ENCODE measurements at places on chromosomes 3 and 15. TPM values are rescaled to one million over a fixed set of nuclear protein-coding genes. Genes with fewer than 3 reads are reported as not detected.
A peak's percentile ranks its signal among the peaks of the same experiment; 100 is the strongest.

DNA sequence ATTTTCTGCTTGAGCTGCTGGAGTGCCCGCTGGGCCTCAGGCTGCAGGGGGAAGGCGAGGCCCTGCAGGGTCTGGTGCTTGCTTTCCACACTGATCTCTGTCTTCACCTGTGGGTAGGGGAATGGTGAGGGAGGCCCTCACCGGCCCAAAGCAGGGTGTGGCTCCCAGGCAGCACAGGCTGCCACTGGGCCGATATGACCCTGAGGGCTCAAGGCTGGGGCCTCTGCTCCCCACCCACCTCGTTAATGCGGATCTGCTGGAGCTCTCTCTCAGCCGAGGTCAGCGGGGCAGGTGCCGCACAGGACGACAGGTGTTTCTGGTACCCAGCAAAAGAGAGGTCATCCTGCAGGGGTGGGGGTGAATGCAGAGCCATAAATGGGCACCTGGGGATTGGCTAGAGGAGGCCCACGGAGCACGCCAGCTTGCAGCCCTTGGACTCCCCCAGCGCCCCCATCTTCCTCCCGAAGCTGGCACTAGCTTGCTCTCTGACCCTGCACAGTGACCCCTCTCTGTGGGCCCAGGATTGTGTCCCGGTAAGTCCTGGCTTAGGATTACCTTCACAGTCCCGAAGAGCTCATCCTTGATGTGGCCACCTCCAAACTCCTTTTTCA, 5.5 kb upstream of the TLR9 start:
- no peak for DNase-seq

- DNase-seq, result peak; percentile 70
These were observed 225.5 kb upstream of the IL12A start for GRCh38 chr3:159763011-159763601.

DNA sequence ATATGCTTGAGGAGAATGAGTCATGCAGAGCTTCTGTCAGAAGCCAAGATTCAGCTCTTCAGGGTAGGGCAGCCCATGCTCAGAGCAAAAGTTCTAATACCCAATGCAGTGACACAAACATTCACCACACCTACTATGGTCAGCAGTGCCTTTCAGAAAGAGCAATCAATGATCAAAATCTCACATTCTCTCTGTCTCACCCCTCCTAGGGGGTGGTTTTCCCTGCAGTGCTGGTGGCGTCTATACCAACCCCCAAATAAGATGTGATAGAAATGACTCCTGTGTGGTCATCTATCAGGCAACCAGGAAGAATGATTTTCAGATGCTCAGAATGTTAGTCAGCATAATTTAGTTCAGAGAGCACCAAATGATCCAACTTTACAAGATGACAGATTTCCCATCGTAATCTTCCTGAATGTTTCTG, 385.3 kb downstream of the NTRK3 start:
- DNase-seq, result no peak

DNA sequence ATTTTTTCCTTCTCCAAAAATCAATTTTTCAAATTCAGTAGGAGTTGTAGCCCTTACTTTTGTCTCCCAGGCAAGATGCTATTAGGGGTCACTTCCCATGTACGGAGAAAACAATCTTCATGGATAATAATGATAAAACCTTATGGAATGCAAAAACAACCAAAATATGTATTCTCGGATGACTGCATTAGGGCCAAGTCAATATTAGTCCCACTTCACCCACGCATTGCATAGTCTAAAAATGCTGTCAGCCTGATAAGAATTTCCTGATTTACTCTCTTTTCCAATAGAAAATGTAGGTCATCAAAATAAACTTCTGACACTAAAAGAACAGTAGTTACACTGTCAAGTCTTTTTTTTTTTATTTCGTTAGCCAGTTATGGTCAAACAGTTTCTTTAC, 2.7 kb downstream of the VGLL3 start:
- DNase-seq, result no peak

DNA sequence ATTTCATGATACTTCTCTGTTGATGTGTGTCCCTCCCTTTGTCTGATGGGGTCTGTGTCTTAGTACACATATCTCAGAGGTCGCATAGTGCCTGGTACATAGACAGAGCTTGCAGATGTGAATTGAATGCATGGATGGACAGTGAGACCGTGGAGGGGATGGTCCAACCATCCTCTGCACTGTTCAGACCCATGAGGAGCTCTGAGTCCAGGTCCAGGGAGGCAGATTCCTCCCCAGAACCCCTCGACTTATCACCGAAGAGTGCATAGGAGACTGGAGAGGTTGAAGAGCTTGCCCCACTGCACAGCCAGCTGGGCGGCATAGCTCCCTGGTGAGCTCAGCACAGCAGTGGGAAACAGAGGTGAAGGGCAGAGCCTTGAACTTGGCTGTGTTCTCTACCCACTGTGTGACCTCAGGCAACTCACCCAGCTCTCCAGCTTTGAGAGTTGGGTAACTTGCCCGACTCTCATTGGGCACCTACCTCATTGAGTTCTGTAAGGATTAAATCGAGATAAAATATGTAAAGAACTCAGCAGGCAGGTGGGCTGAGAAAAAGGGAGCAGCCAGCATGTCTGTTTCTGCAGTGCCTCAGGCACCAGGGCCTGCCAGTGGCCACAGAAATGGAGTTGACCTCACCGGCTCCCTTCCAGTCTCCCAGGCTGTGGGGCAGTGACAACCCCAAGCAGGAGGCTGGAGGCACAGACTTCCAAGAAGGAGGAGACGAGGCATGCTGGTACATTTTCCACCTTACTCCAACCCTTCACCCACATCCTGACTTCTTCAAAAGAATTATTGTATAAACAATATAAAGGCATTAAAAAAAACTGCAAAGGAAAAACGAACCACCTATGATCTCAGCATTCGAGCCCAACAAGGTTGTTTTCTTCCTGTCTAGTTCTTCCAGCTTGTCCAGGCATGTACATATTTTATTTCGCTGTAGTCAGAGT, 54.1 kb upstream of the TFRC start:
- DNase-seq, result no peak

- no peak for DNase-seq
These were observed 155.6 kb upstream of the STT3B start for GRCh38 chr3:31377045-31377642.

- no peak for DNase-seq
These were observed 13.2 kb downstream of the EPHB3 start for GRCh38 chr3:184574515-184575417.

- no peak for DNase-seq
These were observed 273.6 kb downstream of the SHOX2 start for GRCh38 chr3:157832588-157832987.

- DNase-seq, result no peak
These were observed 68.8 kb downstream of the AQR start for GRCh38 chr15:34900748-34901147.

DNA sequence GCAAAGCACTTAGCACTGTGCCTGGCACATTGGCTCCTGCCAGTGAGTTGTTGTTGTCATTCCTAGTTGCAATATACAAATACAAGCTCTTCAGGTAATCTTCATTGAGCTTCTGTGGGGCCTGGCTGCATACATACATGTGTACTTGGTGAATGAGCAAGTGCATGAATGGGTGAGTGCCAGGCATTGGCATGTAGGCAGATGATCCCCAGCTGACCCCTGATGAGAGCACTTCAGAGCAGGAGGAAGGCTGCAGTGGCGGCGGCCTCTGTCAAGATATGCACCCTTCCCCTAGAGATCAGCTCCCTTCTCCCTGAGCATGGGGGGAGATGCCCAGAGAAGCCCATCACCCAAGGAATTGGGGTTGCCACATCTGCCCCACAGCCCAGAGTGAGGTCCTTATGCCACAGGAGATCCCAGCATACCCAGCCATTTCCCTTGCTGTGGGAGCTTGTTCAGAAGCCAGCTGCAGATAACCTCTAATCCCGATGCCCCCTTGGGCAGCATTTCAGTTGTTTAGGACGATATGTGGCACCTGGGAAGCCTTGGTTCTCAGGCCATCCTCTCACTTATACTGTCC, 8.8 kb downstream of the CACNA2D3 start:
- no peak for DNase-seq

GRCh38 chr15:64807051-64807749, 18.2 kb downstream of the PIF1 start:
- DNase-seq, result no peak

GRCh38 chr3:157856078-157856939, 249.9 kb downstream of the SHOX2 start:
- no peak for DNase-seq

DNA sequence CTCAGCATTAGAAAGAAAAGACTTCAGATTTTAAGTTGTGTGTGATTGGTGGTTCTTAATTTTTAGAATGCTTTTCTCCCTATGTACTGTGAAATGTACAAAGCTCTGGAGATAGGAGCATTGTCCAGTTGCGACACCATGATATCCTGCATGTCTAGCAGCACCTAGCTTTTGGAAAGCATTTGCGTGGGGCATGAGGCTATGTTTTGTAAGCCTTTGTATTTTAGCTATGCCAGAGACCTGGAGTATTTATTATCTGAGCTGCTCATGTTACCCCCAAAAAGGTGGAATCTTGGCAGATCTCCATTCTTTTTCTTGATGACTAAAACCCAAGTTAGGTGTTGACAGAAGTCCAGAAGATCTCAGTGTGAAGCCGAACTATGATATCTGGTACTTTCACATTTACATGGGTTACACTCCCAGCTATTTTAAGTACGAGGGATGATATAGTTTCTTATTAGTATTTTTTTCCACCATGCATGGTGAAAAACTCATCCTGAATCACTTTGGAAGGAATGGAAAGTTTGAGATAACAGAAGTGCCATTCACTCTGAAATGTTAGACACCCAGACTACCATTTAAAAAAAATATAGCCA, 126.7 kb upstream of the SAMMSON start:
- no peak for DNase-seq

- no peak for DNase-seq
These were observed 445.8 kb upstream of the NAALADL2 start for GRCh38 chr3:174413062-174413912.

DNA sequence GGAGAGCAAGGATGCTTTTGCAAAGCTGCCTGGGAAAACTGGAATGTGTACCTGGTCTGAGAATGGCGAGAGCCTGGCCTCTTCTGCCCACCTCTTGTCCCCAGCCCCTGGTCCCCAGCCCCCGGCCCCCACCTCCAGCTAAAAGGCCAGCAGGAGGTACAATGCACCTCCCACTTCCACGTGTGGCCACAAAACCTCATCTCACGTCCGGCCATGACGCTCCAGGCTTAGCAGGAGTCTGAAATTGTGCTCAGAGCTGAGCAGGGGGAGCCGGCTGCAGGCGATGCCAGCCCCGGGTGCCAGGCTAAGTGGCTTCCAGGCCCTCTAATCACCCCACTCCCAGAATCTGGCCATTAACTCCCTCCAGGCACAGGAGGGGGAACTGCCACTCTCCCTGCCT, 83.1 kb upstream of the PRR20G start:
- no peak for DNase-seq

- DNase-seq, result peak; percentile 37
These were observed 14.1 kb upstream of the CXCR6 start for GRCh38 chr3:45929042-45929679.

- peak; percentile 97 for DNase-seq
These were observed at the start of the genes CHP1 and EXD1 for GRCh38 chr15:41230650-41231421. TSS of gene CHP1 (plus strand) at chr15:41231268. CDS start at chr15:41231383, 115 bp downstream. TSS of gene EXD1 (minus strand) at chr15:41230757. CDS start at chr15:41226575, 4,182 bp downstream.

DNA sequence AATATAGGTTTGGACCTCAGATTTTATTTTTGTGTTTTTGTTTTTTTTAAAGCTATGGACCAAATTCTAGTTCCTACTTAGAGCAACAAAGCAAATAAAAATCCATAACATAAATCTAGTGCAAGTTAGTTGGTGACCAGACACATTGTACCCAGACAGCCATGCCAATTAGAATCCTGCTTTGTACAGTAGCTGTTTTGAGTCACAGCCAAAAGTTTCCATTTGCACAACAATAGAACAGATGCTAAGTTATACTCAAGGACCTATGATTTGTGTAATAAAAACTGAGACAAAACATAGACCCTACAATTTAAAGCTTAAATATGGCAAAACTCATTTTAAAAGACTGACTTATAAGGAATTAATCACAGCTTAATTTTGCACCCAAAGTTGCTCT, 513.1 kb upstream of the CBLB start:
- no peak for DNase-seq

GRCh38 chr3:31709526-31709925, 176.8 kb downstream of the STT3B start:
- no peak for DNase-seq

GRCh38 chr3:144235489-144235888, 263.9 kb downstream of the DIPK2A start:
- DNase-seq, result no peak

GRCh38 chr15:78626381-78626995, 5.7 kb upstream of the CHRNA3 start:
- no peak for DNase-seq

GRCh38 chr15:74642734-74643664, 27.4 kb downstream of the CLK3 start:
- DNase-seq, result no peak

- DNase-seq, result no peak
These were observed 1.4 kb upstream of the ILDR1 start for GRCh38 chr3:122023335-122023910.

GRCh38 chr3:47606165-47606564, 27.5 kb upstream of the CSPG5 start:
- DNase-seq, result no peak

- DNase-seq, result no peak
These were observed 68.0 kb upstream of the MBNL1 start for GRCh38 chr3:152200476-152201420.

DNA sequence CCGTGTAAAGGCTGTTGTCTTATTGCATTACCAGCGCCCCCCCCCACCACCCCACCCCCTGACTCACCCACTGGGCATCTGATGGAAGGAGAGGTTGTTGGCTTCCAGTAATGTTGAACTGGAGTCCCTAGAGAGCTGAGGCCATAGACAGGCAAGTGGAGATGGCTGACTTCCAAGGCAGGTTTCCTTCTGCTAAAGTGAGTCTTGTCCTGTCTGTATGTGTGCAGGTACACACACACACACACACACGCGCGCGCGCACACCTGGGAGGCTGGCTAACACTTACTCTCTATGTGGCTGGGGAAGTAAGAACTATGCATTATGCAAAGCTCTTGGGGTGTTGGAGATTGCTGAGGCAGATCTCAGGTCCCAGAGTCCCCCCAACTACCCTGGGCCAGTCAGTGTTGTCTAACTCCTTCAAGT, 1.6 kb upstream of the KY start:
- DNase-seq, result no peak

- DNase-seq, result no peak
These were observed 74.1 kb upstream of the TRIM42 start for GRCh38 chr3:140603766-140604165.

DNA sequence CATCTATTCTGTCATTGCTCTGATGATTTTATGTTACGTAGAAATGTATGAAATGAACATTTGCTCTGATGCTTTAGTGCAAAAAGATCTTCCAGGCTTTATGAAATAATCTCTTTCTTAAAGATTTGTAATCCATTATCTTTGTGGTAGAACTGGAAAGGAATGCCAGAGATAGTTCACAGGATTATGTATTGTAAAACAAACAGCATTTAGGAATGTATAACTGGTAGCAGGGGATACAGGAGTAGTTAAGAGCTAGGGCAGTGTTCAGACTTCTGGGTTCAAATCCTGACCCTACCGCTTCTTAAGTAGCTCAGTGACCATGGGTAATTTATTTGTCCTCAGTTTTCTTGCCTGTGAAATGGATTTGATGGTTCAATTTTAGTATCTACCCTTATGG, 429.8 kb upstream of the TPM1 start:
- DNase-seq, result no peak

The EBLN2 gene
- 5.1 TPM for total RNA-seq

The LTK gene
- 3.6 TPM for total RNA-seq

The RNF7 gene
- 44.0 TPM for total RNA-seq

The HTR3E gene
- not detected for total RNA-seq

The PAQR5 gene
- total RNA-seq, result 2.9 TPM

The IGF1R gene
- total RNA-seq, result 80.9 TPM

The ACTL6A gene
- 8.4 TPM for total RNA-seq

The GOLGA8H gene
- 0.26 TPM for total RNA-seq

The RBMS3 gene
- total RNA-seq, result 20.7 TPM

The UPK1B gene
- 1.6 TPM for total RNA-seq

The TMEM212 gene
- 1.8 TPM for total RNA-seq

The RBM6 gene
- 125 TPM for total RNA-seq

The P3H2 gene
- total RNA-seq, result 12.6 TPM

The APBA2 gene
- 198 TPM for total RNA-seq

All from dorsolateral prefrontal cortex (tissue), 122 donors.